ENCODE measurements at places on chromosomes 16 and 17.

- DNase-seq, result no peak
Observed at GRCh38 chr16:68782198-68783174, 45.4 kb downstream of the CDH1 start.

DNA sequence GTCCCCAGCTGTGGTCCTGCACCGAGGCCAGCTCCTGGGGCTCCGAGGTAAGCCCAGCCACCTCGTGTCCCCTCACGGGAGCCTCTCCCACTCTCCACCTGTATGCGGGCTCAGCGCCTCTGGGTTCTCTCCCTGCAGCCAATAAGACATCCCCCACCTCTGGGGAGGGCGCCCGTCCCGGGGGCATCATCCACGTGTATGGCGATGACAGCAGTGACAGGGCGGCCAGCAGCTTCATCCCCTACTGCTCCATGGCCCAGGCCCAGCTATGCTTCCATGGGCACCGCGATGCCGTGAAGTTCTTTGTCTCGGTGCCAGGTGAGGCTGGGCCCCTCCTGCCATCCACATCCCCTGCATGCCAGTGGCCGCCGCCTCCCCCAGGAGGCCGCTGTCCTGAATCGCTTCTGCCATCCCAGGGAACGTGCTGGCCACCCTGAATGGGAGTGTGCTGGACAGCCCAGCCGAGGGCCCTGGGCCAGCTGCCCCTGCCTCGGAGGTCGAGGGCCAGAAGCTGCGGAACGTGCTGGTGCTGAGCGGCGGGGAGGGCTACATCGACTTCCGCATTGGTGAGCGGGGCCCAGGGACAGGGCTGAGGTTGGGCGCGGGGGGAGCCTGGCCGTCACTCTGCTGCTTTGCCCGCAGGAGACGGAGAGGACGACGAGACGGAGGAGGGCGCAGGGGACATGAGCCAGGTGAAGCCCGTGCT lies 3.1 kb downstream of the NME3 start:
- DNase-seq, result no peak

DNA sequence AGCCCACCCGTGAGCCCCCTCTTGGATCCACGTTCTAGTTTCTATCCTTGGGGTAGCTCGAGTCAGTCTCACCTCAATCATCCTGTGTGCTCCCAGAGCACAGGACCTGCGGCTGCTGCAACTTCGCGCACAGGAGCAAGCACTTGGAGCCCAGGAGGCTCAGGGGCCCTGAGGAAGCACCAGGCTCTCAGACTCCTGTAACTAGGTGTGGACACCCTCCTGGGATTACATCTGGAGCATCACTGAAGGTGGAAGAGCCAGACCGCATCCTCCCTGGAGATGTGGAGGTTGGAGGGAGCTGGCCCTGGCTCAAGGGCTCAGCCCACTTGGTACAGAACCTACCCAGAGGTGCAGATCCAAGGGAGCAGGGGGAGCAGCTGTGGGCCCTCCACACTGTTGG lies 2.7 kb downstream of the HBQ1 start:
- DNase-seq, result no peak

GRCh38 chr17:66240630-66241029 lies 11.4 kb upstream of the APOH start:
- no peak for DNase-seq

DNA sequence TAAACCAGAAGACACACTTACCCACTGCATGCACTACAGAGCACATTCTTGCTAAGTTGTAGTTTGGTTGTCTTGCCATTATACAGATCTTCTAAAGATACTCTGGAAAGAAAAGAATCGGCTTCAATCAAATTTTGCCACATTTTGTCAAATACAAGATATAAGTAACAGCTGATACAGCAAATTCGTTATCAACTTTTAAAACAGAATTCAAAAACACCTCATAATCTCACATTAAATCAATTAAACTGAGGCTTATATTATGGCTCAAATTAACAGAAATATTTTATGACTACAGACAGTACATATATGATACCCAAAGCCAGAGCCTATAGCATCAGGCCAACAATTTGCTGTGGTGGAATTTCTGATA lies 5.4 kb downstream of the DNAJA2 start:
- DNase-seq, result no peak

DNA sequence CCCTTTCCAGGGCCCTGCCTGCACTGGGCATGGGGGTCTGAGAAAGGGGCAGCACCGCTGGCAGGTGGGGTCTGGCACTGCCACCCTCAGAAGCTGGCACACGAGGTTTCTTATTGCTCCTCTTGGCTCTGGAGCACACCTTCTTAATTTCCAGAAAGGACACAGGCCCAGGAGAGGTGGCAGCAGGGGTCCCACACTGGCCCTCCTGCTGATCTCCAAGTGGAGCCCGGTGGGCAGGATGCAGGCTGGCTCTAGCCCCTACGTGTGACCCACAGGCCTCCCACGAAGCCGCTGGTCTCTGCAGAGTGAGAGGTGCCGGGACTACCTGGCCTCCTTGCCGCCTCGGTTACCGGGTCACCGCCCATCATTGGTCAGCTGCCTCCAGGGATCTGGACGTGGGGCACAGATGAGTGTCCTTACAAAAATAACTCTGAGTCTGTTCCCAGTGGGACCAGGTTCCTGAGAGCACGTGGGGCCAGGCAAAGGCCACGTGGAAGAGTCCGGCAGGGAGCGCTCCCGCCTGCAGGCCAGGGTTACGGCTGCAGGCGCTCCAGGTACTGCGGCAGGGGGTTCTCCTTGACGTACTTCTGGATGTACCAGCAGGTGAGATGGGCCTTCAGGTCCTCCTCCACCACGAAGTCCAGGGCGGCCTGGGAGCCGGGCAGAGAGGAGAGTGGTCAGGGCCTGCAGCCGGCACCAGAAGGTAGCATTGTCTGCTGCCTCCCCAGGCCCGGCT lies 10.3 kb downstream of the NATD1 start:
- DNase-seq, result no peak

GRCh38 chr17:81032641-81033480 lies 2.1 kb upstream of the BAIAP2 start:
- DNase-seq, result no peak

DNA sequence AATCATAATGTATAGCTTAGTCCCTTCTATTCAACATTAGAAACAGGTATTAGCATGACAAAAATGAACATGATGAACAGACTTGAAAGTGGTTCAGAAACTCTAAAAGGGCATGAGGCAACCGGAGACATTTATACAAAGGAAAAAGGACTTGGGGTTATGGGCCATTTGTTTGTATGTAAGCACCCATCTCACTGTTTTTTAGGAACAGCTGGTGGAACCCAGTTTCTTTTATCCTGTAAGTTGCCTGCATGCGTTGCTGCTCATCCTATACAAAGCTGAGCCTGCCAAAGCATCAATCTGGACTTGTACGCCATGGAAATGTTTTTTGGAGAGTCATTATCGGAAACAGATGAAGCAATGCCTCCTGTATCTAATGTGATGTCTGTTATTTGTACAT lies 72.3 kb upstream of the NACA2 start:
- no peak for DNase-seq

GRCh38 chr17:75637143-75637538 lies 3.9 kb downstream of the SMIM5 start:
- DNase-seq, result no peak

DNA sequence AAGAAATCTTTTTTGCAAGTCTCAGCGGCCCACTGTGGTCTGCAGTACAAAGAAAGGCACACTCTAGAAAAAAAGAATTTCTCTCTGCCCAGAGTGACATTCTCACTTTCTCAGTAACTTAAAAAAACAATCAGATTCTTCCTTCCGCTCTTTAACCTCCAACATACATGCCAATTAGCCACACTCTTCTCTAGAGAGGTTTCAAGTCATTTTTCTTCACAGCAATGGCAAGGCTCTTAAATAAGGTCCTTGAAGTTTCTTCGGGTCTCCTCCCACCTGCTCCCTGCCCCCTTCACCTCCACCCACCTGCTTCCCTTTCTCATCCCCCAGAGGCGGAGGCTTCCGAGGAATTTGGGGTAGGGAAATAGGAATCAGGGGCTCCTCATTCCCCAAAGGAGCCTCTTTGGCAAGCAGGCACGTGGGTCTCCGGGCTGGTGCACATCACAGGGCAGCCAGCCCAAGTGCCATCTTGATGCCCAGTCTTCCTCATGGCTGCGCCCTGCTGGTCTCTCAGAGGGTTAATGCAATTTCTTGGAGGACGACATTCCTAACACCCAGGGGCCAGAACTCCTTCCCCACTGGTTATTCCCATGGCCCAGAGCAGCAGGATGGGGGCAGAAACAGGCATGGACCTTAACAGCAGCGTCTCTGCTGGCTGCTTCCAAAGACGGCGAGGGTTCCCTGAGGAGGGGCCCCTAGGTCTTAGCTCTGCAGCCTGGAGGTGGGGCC lies 855 bp upstream of the MEOX1 start:
- no peak for DNase-seq

DNA sequence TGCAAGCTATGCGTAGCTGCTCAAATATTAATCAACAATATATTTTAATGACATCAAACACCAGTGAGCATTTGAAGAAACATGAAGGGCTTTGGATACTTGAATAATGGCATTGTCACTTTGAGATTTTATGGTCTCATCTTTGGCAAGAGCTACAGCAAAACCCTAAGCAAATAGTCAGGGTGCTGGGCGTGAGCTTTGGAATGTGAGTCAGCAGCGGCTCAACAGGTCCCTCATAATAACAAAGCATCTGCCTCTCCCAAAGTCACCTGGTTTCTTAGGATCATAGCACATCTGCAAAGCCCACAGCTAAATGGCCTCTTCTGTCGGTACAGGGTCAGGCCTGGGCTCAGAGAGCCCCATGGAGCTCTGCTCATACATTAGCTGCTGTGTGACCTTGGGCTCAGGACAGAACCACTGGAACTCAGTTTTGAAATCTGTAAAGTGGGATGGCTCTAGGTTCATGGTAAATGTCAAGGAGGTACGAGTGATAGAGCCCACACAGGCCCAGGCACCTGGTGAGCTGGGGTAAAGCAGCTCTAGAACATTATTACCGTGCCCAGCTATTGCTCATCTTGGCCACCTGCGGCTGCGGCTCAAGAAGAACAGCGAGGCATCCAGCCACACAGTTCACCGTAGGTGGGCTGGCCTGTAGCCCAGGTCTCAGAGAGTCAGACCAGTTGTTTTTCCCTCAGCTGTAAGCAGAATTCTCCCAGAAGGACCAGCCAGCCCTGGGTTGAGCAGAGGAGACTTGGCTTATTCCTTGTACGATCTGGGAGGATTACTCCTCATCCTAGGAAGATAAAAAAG lies 544.5 kb upstream of the CDH11 start:
- DNase-seq, result peak; percentile 4

DNA sequence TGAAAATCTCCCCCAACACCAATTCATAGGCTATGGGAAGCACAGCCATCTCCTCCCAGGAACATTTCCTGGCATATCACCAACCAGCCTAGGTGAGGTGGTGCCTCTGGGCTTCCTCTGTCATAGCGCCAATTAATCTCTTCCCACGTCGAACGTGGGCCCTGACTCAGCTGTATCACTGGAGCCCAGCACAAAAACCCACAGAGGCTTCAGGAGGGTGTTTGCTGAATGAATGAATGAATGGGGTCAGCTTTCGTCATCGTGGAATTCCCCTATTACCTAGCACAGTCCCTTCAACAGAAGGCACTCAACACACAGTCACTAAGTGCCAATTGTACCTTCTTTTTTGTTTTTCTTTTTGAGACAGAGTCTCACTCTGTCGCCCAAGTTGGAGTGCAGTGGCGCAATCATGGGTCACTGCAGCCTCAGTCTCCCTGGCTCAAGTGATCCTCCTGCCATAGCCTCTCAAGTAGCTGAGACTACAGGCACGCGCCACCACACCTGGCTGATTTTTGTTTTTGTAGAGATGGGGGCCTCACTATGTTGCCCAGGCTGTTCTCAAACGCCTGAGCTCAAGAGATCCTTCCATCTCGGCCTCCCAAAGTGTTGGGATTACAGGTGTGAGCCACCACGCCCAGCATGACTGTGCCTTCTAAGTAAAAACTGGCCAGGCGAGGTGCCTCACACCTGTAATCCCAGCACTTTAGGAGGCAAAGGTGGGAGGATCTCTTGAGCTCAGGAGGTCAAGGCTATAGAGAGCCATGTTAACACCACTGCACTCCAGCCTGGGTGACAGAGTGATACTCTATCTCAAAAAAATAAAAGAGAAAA lies 4.1 kb downstream of the ZNF688 start:
- DNase-seq, result no peak

DNA sequence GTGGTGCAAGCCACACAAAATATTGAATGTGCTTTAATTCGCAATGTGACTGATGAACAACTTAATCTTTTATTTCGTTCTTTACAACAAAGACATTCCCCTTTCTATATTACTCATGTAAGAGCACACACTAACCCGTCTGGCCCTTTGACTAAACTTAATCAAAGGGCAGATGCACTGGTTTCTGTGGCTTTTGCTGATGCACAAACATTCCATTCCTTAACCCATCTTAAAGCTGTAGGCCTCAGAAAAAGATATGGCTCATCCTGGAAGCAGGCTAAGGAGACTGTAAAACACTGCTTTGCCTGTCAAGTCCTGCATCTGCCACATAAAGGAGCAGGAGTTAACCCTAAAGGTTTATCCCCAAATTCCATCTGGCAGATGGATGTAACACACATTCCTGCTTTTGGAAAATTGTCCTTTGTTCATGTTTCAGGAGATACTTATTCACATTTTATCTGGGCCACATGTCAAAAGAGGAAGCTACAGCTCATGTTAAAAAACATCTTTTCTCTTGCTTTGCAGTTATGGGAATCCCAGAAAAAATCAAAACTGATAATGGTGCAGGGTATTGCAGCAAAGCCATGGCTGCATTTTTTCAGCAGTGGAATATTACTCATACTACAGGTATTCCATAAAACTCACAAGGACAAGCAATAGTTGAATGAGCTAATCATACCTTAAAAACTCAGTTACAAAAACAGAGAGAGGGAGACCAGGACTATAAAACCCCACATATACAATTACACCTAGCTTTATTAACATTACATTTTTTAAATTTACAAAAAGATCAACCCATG lies 137.2 kb downstream of the AHSP start:
- DNase-seq, result no peak

DNA sequence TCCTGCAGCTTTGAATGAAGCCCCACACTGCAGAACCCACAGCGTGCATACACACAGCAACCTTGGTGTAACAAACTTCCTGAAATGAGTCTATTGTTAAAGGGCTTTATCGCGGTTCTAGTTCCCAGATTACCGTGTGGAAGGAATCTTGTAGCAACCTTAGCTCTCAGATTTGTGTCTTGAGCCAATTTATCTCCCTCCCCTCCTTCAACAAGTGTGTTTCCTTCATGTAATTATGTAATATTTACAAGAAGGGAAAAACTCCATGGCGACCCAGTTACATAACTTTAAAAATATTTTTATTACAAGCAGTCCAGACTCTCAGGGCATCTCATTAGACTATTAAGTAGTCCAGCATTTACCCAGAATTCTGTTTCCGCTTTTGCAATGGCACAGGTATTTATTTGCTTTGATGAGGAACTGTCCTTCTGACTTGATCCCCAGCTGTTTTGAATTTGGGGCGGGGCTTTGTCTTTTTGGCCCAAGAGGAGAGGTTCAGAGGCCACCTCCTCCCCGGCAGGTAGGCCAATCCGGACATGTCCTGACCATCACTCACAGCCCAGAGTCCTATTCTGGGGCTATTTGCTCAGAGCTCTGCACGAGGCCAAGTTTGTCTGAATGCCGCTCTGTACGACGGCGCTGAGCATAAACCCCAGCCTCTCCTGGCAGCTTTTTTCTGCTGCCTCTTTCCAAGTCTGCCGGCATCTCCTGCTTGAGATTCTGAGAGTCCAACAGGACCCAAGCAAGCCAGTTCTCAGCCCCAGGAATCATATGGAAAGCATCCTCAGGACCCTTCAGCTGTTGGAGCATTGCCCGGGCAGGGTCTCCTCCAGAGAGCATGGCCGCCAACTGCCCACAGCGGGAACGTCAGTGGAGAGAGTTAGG lies 35.6 kb downstream of the CLEC16A start:
- DNase-seq, result no peak

- no peak for DNase-seq
Observed at GRCh38 chr16:22727285-22728166, 86.4 kb upstream of the HS3ST2 start.
